Stimulated activated CD8-positive, alpha-beta memory T cell treated with anti-CD3 and anti-CD28 coated beads, Interleukin-2, amount 100 ng/mL, for 1 hour (primary cell): ENCODE measurements at places on chromosomes 13 and 19.

DNA sequence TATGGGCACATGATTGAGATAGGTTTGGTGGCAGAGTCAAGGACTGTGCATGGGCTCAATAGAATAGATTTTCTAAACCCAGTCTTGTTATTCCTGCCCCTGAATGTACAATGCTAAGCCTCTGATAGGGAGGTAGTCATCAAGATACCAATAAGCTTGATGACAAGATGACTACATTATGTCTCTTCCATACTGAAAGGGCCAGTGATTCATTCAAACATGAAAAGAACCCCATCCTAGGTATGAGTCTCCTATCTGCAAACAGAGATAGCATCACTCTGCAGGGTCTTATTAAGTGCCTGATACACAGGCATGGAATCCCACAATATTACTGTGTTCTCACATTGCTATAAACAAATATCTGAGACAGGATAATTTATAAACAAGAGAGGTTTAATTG is 40.3 kb upstream of the UFM1 start:
- no peak for DNase-seq

GRCh38 chr13:109704771-109705635 is 81.4 kb downstream of the IRS2 start:
- DNase-seq: no peak

DNA sequence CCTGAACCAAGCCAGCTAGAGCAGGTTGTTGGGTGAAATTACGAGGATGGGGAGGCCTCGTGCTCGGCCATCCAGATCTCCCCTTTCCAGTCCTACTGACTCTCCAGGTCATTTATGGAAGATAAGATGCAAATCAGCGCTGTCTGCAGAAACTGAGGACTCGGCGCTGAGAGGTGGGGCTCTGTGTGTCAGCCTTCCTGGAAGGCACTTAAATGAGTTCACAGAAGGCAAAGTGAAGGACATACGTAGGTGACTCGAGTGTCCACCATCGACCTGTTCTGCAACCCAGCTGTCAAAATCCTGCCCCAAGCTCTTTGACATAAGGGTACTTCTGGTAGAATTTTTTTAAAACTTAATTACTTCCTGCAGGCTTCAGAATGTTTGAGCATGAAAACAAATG is 86.4 kb downstream of the RAB20 start:
- no peak for DNase-seq

GRCh38 chr13:83733293-83733692 is 149.0 kb downstream of the SLITRK1 start:
- no peak for DNase-seq

GRCh38 chr13:43405457-43405856 is 381.3 kb downstream of the ENOX1 start:
- DNase-seq: no peak

GRCh38 chr19:55339889-55340783 is 460 bp downstream of the KMT5C start:
- DNase-seq: no peak

DNA sequence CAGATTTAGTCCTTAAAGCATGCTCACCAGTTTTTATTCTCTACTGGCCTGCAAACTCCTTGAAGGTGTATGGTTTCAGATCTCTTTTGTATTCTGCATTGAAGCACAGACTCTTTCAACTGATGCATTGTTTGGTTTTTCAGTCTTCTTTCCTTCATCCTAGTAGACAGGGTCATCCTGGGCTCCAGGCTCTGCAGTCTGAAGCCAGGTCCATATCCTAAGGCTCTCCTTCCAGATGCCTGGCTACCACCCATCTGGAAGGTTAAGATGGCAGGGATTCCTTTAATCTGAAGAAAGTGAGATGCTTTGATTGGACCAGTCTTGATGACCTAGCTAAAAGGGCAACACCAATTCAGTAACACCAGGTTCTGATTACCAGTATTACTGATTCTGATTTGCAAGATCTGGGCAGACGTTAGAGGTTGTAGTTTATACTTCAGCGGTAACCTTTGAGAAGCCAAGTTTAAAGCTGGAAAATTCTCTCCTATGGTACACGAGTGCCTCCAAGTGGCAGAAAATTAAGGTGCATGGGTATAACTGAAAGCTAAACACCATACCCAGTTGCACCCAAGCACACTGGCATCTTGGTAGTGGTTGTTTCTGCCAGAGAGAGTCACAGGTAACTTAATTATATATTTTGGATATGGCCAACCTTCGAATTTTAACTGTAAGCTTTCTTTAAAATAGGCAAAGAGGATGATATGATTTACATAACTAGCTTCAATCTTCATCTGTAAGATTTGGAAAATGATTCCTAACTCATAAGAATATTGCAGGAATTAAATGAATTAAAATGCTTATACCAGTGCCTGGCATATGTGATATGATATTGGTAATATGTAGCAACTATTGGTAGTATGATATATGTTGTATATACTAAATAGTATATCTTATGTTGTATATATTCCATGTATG is 1651.9 kb upstream of the MIR17HG start:
- no peak for DNase-seq

- no peak for DNase-seq
Observed at GRCh38 chr13:111401151-111401550, 80.7 kb downstream of the TEX29 start.

GRCh38 chr13:97386801-97387484 is 47.0 kb upstream of the RAP2A start:
- no peak for DNase-seq

GRCh38 chr19:18102916-18103542 is 5.5 kb downstream of the MAST3 start:
- DNase-seq: no peak

DNA sequence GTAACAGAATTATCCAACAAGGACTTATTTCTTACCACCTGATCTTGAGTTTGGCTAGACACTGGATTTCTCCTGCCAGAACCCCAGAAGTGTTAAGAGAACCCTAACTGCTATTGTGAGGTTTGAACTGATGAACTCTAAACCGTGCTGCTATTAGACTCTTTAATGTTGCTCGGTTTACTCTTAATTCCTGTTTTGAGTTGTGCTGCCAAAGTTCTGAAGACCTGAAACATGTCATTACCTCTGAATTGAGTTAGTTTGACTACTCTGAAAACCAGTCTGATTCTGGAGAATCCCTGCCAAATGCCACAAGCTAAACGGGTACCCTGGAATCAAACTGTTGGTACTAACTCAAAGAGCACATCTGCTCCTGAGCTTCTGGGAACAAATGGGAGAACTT is 215.5 kb downstream of the KLF12 start:
- no peak for DNase-seq

DNA sequence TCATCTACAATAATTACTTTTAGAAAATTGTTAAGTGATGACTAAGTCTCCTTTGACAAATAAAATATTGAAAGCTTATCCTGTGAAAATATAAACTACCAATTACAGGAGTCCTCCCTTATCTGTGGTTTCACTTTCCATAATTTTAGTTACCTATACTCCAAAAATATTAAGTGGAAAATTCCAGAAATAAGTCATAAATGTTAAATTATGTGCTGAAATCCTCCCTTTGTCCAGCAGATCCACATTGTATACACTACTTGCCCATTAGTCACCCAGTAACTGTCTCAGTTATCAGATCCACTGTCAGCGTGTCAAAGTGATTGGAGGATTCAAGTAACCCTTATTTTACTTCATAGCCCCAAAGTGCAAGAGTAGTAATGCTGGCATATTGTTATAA is 98.1 kb downstream of the SERP2 start:
- DNase-seq: no peak

- no peak for DNase-seq
Observed at GRCh38 chr13:85255978-85256377, 543.2 kb downstream of the SLITRK6 start.

- DNase-seq: no peak
Observed at GRCh38 chr13:44198826-44199225, 174.8 kb upstream of the SERP2 start.

DNA sequence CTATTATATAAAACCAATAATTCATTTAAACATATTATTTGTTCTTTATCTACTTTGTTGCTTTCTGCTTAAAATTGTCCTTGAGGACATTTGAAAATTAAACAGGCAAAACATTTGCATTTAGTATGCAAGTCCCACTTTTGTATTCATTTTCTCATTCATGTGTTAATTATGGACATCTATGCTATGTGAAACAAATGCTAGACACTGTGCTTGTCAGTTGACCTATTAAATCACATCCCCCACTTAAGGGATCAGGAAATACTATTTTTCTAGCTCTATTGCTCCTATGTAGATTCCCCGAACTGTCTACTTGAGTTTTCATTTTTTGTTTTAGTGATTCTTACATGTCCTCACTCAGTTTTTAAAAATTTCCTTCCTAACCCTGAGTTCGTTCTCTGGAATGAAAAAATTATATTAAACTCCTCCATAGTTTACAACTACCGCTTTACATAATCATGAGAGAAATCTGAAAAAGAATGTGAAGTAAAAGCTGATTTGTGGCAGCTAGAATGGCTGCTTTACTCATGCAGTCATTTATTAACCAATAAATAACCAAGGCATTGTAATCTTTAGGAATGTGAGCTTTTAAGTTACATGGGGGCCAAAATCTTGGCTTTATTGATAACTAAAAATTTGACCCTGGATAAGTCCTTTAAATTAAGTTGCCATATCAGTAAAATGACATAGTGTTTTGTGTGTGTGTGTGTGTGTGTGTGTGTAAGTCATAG is 188.5 kb downstream of the LIG4 start:
- DNase-seq: no peak

DNA sequence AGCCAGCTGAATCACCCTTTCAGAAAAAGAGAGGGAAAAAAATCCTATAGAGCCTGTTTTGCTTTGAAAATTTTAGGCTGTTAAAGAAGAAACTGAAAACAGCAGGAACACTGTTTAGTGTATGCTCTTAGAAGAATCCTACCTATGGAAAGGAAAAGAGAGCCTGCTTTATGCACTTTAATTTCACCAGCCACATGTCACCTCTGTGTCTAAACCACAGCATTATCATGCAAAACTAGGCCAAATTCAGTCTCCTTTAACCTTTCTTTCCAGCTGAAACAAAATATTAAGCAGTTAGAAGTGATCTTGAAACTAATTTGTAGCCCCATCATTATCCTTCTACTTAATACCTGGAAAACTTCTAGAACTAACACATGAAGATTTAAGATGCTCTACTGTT is 97.2 kb upstream of the MAB21L1 start:
- DNase-seq: no peak

DNA sequence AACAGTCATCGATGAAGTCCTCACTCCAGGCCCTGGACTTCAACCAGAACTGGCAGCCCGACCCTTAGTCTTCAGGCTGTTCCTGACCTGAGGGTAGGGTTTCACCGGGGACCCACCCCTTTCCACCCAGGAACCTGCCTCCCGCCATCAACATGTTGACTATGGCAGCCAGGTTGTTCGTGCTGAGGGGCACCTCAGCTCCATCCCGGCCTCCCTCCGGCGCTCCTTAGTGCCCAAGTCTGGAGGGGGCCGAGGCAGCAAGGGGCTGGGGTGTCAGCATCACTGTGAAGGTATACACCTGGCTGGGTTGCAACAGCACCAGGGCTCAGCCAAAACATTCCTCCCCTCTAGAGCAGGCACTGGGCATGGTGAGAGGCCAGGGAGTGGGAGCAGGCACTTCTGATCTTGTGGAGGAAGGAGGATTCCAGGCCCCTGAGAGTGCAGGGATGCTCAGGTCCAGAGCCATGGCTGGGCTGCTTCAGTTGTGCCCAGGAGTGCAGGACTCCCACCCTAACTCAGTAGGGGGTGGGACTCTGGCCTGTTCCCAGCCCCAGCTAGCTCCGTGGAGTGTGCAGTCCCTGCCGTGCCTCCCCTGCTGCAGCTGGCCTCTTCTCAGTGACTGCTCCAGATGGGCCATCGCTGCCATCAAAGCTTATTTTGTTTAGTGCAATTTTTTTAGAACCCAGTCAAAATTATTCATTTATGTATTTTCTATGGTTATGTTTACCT is 1445.9 kb downstream of the PCDH9 start:
- DNase-seq: no peak

GRCh38 chr19:13623716-13624710 is 117.7 kb upstream of the CACNA1A start:
- DNase-seq: no peak

DNA sequence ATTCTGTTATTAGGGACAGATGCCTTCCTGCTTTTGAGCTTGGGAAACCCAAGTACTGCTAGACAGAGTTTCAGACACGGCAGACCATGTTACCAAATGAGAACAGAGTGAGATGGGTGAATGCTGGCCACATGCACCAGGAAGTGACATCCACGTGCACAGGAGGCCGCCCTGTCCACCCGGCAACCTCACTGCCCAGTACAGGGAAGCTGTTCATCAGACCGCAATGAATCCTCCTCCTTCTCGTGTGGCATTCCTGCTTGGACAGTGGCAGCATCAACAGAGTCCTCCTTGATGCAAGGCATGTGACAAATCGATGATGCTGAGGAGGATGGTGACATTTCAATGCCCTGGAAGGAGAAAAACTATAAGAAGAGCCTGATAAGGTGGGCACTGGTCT is 191.0 kb upstream of the SOX1 start:
- no peak for DNase-seq

- no peak for DNase-seq
Observed at GRCh38 chr13:79936368-79937136, 404.4 kb downstream of the SPRY2 start.

GRCh38 chr19:56900573-56901097 is 60.1 kb upstream of the PEG3 start:
- no peak for DNase-seq

DNA sequence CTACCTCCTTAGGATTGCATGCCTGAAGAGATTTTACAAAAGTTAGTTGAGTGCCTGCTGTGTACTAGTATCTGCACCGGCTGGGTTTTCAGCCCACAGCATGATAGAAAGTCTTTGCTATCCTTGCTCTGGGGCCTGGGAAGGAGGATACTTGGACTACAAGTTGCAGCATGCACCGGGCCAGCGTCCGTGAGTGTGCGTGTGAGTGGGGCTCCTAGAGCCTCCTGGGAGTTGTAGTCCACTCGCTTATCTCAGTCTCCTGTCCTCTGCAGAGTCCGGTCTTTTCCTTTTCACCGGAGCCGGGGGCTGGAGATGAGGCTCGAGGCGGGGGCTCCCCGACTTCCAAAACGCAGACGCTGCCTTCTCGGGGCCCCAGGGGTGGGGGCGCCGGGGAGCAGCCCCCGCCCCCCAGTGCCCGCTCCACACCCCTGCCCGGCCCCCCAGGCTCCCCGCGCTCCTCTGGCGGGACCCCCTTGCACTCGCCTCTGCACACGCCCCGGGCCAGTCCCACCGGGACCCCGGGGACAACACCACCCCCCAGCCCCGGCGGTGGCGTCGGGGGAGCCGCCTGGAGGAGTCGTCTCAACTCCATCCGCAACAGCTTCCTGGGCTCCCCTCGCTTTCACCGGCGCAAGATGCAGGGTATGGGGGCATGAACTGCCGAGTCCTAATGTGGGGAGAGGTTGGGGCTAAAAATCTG is 20.6 kb downstream of the BRSK1 start:
- DNase-seq: no peak
